ENCODE measurements at places on chromosomes 7 and 10.

- no peak for DNase-seq
These were observed 70.1 kb upstream of the PLPP4 start for GRCh38 chr10:120386896-120387295.

- no peak for DNase-seq
These were observed 268.0 kb downstream of the FRMD4A start for GRCh38 chr10:14062528-14063260.

GRCh38 chr10:4512671-4513240 lies 313.3 kb upstream of the AKR1E2 start:
- DNase-seq, result peak; percentile 40

DNA sequence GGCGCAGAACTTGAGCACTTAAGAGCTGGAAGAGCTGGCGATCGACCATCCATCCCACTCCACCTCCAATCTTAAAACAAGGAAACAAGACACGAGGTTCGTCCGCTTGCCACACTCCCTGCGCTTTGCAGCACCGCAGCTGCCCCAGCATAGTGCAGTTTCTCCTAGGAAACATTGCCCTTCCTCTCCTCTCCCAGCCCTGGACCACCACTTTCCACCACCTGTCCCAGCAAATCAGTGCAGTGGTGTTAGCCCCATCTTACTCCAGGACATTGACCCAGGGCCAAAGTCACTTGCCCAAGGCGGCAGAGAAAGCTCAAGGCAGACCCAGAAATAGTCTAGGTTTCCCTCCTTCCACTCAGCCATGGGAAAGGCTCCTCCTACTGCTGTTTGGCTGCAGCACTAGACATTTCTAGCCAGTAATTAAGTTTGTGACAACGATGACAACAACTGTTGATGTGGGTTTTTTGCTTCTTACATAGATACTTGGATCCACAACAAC lies 1.5 kb upstream of the PARD3 start:
- DNase-seq, result peak; percentile 25

DNA sequence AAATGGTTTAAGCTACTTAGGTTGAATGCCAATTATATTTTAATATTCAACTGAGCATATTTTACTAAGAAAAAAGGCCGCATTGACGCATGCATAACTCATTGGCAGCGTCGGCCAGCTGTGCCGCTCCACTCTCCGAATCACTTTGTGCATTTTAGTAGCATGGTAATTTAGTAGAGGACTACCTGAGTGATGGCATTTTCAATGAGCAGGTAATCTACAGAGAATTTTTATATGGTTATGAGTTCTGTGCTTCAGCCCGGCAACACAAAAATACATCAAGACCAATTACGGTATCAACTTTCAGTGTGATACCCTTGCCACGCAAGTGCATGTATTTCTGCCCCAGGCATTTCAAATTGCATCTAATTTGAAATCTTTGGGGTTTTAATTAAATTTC lies 247.2 kb downstream of the EBF3 start:
- DNase-seq, result no peak

DNA sequence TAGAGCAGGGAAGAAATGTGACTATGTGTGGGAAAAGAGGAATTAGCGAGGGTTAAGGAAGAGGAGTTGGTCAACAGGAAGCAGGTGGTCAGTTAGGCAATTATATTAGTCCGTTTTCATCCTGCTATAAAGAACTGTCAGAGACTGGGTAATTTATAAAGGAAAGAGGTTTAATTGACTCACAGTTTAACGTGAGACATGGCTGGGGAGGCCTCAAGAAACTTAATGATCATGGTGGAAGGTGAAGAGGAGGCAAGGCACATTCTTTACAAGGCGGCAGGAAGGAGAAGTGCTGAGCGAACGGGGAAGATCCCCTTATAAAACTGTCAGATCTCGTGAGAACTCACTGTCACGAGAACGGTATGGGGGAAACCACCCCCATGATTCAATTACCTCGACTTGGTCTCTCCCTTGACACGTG lies 35.0 kb downstream of the RAMP3 start:
- no peak for DNase-seq

- DNase-seq, result no peak
These were observed 12.0 kb downstream of the GNAI1 start for GRCh38 chr7:80146545-80147182.

DNA sequence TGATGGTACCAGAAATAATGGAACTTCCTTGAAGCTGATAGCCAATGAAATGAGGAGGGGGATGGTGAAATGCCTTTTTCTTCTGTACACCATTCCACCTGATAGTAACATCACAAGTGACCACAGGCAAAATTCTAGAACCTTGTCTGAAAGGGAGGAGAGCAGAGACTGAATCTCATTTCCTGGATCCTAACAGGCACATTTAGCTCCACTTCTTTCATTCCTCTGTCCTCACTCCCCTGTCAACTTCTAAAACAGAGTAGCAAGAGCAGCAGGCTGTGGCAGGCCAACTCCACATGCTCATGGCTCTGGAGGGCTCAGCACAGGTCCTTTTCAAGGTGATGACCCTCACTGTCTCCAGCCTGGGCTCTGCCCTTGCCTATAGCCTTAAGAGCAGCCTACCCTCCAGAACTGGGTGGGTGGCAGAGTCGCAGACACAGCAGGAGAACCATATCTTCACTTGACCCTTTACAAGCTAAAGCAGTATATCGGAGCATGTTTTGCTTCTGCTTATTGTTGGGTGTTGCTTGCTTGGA lies at the start of gene LRRC18:
TSS of gene LRRC18 (minus strand) at position 51 of the 536 bp plus-strand sequence. CDS start 25,685 bp downstream, outside the sequence.
- DNase-seq, result no peak

DNA sequence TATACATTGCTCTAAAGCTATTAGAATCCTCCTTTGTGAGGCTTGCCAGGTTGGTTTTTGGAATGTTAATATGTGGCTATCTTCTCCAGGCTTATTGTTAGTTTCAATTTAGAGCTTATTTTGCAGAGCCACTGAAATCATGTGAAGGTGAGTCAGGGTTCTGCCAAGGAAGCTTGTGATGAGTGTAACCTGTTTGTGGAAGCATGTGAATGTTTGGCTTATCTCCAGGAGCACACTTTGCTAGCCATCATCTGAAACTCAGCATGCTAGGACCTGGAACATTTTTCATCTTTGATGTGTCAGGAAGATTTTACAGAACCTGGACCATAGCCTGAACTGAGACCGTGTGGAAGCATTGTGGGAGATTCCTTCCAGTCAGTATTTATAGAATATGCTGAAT lies 197.3 kb downstream of the PPP1R9A start:
- peak; percentile 51 for DNase-seq

DNA sequence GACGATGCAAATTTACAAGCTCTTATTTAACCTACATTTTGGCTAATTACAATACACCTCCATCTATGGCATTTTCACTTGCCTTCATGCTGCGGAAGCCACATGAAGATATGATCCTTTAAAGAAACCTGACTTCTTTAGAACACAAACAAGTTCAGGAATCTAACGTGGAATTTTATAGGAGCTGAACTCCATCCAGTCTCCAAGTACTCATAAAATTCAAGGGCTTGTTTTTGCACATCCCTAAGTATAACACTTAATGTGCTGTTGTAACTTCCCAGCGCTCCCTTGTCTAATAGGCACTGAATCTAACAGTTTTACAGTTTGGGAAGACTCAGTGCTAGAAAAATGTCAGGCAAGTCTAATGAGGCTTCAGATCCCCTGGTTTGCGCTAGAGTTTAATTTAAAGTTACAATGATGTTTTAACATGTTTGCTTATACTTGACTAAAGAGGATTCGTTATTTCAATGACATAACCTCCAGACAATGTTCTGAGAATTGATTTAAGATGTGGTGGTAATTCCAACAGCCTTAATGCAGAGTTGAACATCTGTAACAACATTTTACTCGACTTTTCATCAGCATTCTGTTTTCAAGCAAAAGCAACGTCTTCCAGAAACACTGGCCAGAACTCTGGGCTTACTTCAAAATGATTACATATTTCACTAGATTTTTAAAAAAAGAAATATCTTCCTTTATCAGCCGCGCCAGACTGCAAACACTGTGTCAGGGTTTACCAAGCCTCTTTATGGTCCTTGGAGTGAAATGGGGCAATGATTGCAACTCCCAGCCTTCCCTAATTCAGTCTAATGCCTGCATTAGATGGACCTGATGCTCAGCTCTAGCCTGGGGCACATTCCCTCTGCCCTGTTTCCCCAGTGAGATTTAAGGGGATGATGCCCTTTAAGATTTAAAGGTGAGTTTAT lies 664.3 kb downstream of the KCNMA1 start:
- no peak for DNase-seq

GRCh38 chr7:14000247-14000646 lies 10.8 kb upstream of the ETV1 start:
- peak; percentile 16 for DNase-seq

- DNase-seq, result no peak
These were observed 225.6 kb downstream of the AHR start for GRCh38 chr7:17523813-17524739.

DNA sequence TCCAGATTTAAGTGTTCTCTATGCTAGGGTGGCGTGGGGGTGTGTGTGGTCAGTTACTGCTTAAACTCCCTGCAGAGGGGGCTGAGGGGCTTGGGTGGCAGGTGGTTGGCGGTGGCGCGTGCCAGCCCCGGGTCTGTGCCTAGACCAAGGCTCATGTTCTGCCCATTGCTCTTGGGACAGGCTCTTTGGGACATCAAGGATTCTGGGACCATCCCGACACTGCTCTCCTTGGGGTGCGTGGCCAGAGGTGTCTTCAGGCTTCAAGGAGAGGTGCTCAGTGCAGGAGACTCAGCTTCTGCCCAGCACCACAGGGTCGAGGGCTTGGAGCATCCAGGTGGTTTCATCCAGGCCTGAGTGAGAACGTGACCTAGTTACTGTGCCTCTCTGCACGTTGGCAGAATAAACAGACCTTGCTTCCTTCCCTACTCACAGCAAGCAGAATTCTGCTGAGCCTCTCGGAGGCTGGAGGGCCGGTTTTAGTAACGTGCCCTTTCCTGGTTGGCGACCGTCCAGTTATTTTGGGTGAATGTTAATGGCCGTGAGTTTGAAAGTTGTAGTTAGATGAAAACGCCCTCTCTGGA lies 39.9 kb downstream of the CAMK1D start:
- peak; percentile 92 for DNase-seq

DNA sequence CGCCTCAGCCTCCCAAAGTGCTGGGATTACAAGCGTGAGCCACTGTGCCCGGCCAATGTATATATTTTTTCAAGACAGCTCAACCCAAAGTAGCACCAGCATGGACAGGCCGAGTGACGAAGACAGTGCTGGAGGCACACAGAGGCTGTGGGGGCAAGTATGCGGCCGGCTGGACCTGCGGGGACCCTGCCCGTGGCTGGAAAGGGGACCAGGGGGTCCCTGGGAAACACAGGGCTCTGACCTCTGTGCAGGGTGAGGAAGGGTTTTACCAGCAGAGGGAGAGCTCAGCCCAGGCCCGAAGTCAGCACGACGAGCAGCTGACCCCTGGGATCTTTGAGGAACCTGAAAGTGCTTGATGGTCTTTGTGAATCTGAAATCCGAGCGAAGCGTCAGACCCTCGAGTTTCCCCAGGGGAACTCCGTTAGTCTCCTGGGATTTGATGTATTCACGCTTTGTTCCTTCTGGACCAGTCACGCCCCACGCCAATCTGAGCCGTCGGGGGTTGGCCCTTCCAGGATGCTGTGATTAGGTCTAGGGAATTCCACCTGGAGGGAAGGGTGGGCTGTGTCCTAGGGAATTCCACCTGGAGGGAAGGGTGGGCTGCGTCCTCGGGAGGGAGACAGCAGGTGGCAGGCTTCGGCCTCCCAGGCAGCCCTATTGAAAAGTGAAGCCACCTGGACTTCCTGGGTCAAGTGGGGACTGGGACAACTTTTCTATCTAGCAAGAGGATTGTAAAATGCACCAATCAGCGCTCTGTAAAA lies 10.9 kb upstream of the ZFAND2A start:
- DNase-seq, result no peak

- DNase-seq, result peak; percentile 22
These were observed 41.4 kb upstream of the GTF2I start for GRCh38 chr7:74615933-74616780.

DNA sequence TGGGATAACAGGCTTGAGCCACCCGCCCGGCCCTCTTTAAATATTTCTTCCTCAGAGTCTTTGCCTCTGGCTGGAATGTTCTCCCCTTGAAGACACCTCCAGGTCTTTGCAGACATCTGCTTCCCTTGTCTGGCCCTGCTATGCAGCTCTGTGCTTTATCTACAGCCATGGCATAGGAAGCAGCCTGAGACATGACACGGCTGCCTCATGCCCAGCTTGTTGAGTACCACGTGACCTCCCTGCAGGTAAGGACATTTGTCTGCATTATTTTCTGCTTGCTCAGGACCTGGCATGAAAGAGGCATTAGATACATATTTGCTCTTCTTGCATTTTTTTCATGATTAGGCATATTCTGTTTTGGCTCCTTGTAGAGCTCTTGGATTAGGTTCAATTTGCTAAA lies 113.8 kb upstream of the KLF6 start:
- DNase-seq, result peak; percentile 92

DNA sequence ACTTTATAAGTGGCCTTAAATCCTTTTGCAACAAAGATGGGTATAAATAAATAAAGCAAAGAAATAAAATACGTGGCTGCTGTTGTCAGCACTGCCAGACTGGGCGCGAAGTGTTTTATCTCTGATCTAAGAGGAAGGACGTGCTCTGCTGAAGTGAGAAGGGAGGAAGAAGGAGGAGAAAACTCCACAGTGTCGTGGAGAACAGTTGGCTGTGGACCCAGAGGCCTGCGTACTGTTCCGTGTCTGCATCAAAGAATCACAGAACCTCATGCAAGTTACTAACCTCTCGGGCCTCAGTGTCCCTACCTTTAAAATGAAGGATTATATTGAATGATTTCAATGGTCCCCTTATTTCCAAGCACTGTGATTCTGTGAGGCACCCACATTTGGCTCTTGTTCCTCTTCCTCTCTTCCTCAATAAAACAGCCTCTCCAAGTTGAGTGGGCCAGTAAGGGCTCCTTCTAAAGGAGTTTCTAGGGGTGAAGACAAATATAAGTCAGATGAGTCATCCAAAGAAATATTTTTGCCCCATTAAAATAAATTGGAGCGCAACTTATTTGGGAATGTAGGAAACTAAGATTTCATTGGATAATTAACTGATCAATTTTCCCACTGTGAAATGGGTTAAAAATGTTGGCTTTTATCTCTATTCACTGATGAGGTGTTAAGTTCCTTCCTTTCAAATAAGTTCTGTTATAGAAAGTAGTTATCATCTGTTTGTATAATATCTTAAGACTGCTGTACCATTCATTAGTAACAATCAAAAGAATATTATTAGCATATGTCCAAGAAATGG lies 126.9 kb upstream of the EFCAB10 start:
- DNase-seq, result no peak

DNA sequence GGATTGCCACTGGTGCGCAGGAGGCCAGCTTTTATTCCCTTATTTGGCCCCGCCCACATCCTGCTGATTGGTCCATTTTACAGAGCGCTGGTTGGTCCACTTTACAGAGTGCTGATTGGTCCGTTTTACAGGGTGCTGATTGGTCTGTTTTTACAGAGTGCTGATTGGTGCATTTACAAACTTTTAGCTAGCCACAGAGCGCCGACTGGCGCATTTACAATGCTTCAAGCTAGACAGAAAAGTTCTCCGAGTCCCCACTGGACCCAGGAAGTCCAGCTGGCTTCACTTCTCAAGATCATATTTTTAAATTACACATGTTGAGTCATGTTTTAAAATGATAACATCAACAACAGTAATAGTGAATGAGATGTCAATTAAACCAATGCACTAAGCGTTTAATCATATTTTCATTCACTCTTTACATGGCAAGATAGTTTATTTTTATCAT lies 128.3 kb downstream of the CUBN start:
- DNase-seq, result no peak

GRCh38 chr7:5139998-5140397 lies 50.0 kb upstream of the WIPI2 start:
- DNase-seq, result peak; percentile 58

All from RPMI8226 (cell line).